ENCODE measurements at places on chromosomes 2 and 18. TPM values are rescaled to one million over a fixed set of nuclear protein-coding genes. Genes with fewer than 3 reads are reported as not detected.

ST8SIA3 gene
- total RNA-seq: not detected

SERPINB10 gene
- total RNA-seq: not detected

BMP10 gene
- not detected for total RNA-seq

SMAD2 gene
- total RNA-seq: 127 TPM

SLC4A3 gene
- total RNA-seq: not detected

DNA sequence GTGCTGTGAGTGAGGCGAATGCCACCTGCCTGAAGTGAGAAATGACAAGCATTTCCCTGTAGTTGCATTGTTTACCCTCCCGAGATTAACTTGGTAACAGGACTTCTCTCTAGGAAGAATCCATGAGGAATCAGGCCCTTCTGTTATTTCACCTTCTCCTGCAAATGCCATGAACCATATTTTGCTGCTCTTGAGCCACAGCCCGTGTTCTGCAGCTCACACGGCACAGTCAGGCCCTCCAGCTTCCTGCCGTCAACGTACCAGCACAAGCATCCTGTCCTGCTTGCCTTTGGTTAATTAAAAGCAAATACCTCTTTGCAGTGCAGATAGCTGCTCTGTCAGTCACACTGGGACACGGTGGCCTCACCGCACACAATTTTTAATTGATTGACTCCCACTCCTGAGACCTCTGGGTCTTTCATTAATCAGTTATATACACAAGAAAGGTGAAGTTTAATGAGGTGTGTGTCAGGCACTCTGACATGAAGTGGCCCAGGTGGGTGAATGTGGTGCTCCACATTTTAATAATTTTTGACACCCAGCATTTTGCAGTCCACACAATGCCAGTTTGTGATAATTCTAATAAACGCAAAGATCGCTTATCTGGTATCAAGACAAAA, 95.3 kb upstream of the ASB18 start:
- no peak for DNase-seq

GRCh38 chr18:34901299-34901698, 139.9 kb upstream of the MAPRE2 start:
- DNase-seq: no peak

DNA sequence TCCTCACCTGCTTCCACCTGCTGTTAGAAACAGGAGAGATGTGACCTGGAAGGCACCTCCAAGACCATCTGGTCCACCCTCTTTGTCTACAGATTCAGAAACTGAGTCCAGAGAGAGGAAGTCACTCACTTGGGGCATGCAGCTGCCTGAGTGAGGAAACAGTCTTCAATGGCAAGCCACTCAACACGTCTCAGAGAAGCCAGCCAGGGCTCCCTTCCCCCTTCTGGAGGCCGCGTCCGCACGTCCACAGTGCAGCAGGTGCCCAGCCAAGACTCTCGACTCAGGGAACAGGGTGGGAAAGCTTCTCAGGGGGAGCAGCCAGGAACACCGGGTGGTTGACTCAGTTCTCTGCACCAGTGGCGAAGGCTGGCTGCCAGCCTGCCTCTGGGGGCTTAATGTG, 201.7 kb downstream of the BCL11A start:
- no peak for DNase-seq

DNA sequence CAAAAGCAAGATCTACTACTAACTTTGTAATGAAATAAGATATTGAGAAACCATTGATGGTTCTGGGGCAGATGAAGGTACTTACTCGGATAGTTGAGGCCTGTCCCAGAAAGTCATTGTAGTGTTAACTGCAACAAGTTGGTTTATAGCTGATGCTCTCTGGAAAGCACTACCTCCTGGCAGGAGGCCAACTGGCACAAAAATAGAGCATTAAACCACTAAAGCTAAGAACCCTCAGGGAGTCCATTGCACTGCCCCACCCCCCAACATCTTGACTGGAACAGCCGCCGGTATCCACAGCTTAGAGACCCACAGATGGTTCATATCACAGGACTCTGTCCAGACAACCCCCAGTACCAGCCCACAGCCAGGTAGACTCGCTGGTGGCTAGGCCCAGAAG, 552.5 kb upstream of the CRIM1 start:
- no peak for DNase-seq

- no peak for DNase-seq
Measured at GRCh38 chr18:78643004-78643403, 336.6 kb upstream of the SALL3 start.

- DNase-seq: no peak
Measured at GRCh38 chr2:113276761-113277425, 1.8 kb downstream of the PAX8 start.

- DNase-seq: no peak
Measured at GRCh38 chr18:25192065-25192464, 159.9 kb downstream of the ZNF521 start.

GRCh38 chr18:37435996-37436395, 129.6 kb downstream of the CELF4 start:
- DNase-seq: no peak

DNA sequence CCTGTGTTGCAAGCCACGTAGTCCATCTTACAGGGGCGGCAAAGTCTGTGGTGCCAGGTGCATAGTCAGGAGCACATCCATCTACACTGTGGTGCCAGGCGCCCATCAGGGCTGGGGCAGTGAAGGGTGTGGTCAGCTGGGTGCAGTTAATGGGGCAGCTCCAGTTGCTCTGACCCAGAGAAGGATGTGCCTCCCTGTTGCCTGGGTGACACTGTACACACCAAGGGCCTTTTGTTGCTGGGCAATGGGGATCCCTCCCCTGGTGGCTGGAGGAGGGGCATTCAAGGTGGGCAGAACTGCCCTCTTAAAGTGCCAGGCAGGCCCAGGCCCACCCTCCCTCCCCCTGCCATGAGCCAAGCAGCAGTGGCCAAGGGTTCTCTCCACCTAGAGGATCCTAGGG, 28.3 kb upstream of the IMP4 start:
- DNase-seq: no peak

GRCh38 chr2:76667821-76668271, 854.3 kb downstream of the LRRTM4 start:
- no peak for DNase-seq
